ENCODE measurements at places on chromosomes 3 and 15.
A peak's percentile ranks its signal among the peaks of the same experiment; 100 is the strongest.

DNA sequence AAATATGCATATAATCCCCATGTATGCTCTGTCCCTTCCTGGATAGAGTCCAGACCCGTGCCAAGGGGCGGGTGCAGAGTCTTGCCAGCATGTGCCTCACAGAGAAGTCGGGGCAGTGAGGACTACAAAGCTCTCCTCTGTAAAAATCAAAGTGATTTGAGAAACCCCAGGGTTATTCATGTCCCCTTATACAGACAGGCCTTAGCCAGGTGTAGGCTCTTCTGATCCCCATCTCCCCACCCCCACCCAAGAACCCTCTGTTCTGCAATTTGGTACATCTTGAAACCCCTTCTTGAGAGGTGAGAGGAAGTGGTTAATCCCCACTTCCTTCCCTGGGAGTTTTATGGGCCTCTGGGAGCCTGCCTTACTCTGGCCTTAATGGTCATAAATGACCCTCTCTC is 24.7 kb downstream of the TRIM71 start:
- no peak for DNase-seq

GRCh38 chr3:140857993-140858392 is 83.6 kb upstream of the SLC25A36 start:
- DNase-seq = no peak

DNA sequence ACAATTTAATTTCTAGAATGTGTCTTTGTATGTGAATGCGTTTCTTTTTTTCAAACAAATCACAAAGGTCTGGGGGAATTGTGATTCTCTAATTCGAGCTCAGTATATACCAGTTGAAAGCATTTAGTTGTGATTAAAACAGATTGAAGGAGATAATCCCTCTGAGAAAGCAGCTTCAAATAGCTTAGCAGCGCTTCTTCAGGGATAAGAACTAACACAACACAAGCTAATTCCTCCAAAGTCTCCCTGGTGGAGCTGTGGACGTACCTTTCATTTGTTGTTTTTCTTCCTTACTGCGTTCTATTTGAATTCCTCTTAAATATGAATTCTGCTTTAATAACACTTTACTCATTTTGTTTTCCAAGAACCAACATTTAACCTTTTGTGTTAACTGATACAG is 286.7 kb downstream of the ROBO2 start:
- DNase-seq = no peak

DNA sequence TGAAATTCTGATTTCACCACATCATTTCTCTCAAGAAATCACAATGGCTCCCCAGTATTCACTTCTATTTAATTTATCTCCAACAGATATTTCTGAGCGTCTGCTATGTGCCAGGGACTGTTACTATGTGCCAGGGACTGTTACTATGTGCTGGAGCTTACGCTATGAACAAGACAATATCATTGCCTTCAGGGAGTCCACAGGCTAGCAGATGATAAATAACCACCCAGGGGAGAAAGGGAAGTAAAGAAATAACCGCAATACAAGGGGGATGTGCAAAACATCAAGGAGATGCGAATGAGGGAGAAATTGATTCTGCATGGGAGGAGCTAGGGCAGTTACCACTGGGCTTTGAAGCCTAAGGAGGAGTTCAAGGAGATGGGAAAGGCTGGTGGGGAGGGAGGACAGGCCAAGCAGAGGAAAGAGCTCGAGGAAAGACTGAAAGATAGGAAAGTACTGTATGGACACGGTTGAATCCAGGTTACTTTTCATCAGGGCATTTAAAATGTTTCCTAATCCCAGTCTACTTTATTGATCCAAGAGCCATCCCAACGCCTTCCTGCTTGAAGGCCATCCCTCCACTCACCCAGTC is 2.5 kb downstream of the THSD4 start:
- no peak for DNase-seq

GRCh38 chr3:129475863-129476262 is 35.8 kb downstream of the IFT122 start:
- DNase-seq = no peak

GRCh38 chr15:64703632-64703959 is 71.8 kb downstream of the RBPMS2 start:
- DNase-seq = peak; percentile 32

GRCh38 chr15:93217343-93217742 is 128.3 kb upstream of the RGMA start:
- no peak for DNase-seq

DNA sequence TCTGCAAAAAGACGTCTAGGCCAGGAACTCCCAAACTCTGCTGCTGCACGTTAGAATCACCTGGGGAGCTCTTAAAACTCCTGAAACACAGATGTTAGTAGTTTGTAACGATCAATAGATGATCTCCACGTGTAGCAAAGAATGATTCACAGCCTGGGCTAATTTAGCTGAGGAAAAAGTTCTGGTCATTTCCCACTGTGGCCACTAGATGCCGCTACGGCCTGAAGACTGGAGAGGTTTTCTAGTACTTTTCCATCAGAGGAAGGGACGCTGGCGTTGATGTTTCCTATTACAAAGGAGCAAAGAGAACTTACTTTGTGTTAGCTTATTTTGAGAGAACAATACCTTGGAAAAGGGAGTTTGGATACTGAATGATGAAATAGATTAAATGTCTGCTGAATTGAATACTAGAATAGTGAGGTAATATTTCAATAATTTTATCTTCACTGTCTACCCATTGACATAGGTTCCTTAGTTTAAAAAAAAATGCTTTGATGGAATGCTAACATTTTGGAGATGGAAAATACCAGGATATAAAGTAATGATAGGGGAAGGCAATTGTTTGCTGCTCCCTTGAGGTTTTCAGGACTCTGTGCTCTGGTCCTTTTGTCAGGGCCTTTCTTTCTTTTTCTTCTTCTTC is 159.1 kb downstream of the P3H2 start:
- peak; percentile 88 for DNase-seq

DNA sequence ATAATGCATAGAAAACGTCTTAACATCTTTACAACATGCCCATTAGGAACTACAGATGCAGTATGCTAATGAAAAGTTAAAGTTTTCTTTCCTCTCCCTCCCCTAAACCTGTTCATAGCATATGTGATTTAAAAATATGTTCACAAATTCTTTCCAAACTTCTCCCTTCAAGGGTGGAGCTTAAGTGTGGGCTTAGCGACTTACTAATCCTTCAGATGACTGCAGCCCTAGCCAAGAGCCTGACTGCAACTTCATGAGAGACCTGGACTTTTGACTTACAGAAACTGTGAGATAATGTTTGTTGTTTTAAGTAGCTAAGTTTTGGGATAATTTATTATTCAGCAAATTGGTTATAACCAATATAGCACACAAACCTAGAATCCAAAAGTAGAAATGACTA is 22.0 kb upstream of the ANXA2 start:
- no peak for DNase-seq

DNA sequence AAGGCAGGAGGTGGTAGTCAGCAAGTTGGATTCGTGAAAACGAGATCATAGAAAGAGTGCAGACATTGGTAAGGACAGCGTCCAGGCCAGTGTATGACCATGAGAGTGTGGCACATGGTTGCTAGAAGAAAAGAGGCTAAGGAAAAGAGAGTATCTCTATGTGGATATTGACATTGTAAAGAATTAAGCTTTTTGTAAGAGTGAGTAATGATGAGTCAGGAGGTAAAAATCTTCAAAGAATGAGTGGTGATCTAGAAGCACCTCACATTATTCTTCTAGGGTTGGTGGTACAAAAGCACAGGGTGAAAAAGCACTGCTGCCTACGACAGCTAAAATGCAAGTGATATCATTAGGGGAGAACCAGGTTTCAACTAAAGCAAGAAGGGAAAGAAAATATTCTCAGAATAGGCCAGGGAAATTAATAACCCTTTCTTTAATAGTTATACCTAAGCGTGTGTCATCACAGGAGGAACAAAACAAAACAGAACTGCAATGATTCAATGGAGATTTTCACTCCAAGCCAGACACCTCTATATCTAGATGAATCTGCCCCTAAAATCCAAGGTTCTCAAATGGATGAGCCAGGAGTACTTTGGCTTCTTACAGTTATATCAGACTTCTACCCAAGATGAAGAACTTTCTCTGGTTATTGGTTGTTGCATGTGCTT is 884.7 kb downstream of the NAALADL2 start:
- no peak for DNase-seq
